Activated naive CD8-positive, alpha-beta T cell treated with anti-CD3 and anti-CD28 coated beads, Interleukin-2, amount 10 ng/mL, durations not matched to agents 7 days and 5 days (primary cell): ENCODE measurements at places on chromosomes 4 and X. TPM values are rescaled to one million over a fixed set of nuclear protein-coding genes. Genes with fewer than 3 reads are reported as not detected.

CFAP47 gene
- not detected for total RNA-seq

SSX1 gene
- total RNA-seq, result not detected

GALNTL6 gene
- total RNA-seq, result not detected

DNA sequence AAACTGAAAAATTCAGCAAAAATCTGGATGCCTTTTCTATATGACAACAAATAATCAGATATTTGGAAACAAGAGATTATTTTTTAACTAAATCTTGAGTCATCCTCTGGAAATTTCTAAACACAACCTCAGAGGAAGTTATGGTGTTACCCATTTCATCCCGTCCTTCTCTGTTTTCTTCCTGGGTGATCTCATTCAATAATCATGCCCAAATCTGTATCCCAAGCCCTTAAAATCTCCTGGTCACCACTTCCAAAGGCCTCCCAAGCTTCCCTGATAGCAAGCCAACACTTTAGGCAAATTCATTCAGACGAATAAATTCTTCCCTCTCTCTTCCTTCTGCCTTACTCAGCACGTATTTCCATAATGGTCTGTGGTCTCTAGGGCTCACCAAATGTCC, 9.7 kb upstream of the SORCS2 start:
- no peak for DNase-seq

DNA sequence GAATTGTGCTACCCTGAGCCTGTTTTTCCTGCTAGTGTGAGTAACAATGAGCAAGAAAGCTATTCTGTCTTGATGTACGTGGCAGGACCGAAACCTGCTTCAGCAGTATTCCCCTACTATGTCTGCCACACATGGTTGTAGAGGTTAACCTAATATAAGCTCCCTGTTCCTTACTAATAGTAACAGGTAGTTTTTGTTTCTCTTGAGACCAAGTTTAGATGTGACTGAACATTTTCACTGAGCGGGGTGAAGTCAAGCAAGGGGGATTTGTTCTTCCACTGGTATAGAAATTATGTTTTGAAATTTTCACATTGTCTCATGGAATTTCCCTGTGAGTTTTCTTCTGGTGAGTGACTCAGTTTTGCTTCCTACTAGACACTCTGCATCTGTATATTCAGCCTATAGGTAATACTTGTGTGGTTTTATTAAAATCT, 37.3 kb downstream of the RRAGB start:
- no peak for DNase-seq

GRCh38 chrX:49991758-49992157, 69.4 kb downstream of the CLCN5 start:
- DNase-seq, result no peak

- no peak for DNase-seq
Observed at GRCh38 chr4:41963105-41963504, 18.5 kb upstream of the DCAF4L1 start.

DNA sequence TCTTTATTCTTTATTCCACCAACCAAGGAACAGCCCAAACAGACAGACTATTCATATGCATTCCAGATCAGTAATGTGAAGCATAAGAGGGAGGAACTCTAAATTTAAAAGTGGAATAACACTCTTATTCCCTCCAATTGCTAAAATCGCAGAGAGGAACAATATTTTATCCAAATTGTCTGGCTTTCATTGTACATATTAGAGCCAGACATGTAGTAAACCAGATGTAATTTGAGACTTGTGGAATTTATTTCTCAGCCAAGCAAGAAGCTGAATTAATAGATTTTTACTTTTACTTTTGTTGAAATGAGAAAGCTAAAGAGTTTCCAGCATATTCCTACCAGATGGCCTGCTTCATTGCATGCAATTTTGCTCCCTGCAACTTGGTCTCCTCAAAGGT, 674.6 kb upstream of the SLIT2 start:
- no peak for DNase-seq
